ENCODE measurements at places on chromosomes 16 and 17.
A peak's percentile ranks its signal among the peaks of the same experiment; 100 is the strongest.

GRCh38 chr16:67391424-67392300 lies 1.6 kb downstream of the TPPP3 start:
- DNase-seq, result no peak

DNA sequence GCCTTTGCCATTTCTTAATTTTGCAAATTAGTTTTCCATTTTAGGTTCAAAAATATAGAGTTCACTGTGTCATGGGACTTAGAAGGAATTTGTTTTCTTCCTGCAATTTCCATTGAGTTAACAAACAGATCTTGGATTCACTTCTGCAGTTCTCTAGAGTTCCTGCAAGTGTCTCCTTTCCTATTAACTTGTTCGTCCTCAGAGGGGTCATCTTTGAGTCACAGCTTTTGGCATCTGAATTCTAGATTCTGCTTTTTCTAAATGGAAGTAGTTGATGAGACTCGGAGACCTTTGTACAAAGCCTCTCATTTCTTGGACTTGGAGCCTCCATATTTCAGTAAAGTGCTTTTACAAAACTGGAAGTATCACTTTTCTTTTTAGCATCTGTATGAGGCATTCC lies 323.3 kb downstream of the BCAS3 start:
- peak; percentile 85 for DNase-seq

- DNase-seq, result peak; percentile 8
These were observed 23.0 kb downstream of the SLC35G3 start for GRCh38 chr17:35170968-35171771.

DNA sequence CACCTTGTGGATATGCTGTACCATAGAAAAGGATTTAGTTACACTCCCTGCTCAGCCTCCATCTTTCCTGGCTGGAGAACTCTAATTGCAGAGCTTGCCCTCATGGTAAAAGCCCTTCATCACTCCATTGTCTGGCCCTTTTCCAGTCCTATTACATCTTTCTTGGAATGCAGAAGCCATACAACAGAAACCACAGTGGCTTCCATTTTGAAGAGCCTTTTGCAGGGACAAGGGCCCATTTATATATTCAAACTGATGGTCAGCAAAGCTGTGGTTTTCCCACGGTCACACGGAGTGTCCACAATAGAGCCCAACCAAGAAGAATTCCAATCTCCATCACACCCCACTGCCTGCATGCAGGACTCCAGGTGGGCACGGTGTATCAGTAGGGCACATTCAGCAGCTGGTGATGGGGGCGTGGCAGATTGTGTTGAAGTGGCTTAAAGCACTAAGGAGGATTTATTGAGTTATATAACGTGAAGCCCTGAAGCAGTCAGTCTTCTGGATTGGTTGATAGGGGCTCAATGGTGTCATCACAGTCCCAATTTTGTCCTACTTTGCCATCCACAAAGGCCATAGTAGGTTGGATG lies 20.3 kb downstream of the COPRS start:
- no peak for DNase-seq

GRCh38 chr17:56125830-56126819 lies 27.1 kb upstream of the ANKFN1 start:
- peak; percentile 88 for DNase-seq

GRCh38 chr16:65497571-65497970 lies 375.7 kb upstream of the CDH11 start:
- no peak for DNase-seq

DNA sequence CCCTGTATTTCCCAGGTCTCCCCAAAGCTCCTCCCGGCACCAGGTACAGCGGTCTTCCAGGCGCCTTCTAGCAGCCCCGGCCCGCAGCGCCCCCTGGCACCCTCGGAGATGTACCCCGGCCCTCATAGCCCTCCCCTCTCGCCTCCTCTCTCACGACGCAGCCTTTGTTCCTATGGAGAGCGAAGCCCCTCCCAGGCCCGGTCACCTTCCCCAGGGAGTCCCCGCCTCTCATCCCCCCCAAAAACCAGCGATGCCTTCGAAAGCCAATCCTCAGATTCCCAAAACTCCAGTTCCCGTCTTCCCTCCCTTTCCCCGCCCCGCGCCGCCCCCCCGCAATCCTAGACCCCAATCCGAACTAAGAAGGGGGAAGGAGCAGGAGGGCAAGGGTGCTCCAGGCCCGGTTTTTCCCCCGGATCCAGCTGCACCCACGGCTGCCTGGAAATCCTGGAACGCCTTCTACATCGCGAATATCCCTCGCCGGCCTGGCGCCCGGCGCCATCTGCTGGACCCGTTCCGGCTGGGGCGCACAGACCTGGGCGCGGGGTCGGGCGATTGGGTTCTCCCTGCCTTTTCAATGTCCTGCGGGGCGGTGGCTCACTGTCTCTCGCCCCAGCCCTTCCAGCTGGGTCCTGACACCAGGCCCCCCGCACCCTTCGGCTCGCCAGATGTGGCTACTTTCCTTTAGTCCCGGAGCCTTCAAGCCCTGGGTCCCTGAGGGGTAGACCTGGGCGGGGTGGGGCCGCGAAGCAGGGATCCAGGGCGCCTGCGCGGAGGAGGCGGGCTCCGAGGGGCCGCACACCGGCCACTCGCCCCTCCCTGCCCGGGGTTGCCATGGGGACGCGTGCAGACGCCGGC lies at the start of gene DNAH2:
Gene DNAH2, plus strand, starts transcription at position 844 of the 855 bp plus-strand sequence. CDS start 1,991 bp downstream, outside the sequence.
- peak; percentile 83 for DNase-seq

DNA sequence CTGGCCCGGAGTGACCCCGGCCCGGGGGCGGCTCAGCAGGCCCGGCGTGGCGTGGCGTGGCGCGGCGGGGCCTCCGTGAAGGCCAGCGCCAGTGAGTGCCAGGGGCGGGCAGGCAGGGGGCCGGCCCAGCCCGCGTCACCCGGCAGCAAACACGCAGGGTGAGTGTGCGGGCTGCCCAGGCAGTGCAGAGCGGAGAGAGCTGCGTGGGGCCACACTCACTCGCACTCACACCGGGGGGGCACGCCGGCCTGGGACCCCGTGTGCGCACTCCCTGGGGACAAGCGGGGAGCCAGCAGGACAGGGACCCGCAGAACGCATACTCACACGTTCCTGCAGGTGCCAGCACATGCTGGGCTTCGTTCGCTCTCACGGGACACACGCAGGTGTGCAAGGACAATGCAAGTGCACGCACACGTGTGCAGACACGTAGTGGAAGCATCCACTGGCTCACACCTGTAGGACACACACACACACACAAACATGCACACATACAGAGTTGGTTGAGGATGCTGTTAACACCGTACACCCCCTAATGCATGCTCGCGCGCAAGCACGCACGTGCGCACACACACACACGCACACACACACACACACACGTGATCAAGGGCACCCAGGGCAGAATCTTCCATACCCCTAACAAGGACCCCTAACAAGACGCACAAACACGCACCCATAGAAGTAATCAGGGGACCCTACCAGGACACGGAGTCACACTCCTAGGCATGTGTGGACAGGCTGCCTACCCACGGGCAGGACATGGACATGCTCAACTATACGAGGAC lies 7.7 kb downstream of the USP6 start:
- DNase-seq, result no peak

GRCh38 chr17:76955191-76955590 lies 87.0 kb downstream of the MGAT5B start:
- DNase-seq, result no peak

GRCh38 chr16:50035468-50035992 lies 10.5 kb downstream of the CNEP1R1 start:
- DNase-seq, result no peak

Data from HCEC 1CT (cell line).